ENCODE measurements at places on chromosomes 13 and 19.

GRCh38 chr19:7214324-7215089, 79.7 kb downstream of the INSR start:
- no peak for DNase-seq

DNA sequence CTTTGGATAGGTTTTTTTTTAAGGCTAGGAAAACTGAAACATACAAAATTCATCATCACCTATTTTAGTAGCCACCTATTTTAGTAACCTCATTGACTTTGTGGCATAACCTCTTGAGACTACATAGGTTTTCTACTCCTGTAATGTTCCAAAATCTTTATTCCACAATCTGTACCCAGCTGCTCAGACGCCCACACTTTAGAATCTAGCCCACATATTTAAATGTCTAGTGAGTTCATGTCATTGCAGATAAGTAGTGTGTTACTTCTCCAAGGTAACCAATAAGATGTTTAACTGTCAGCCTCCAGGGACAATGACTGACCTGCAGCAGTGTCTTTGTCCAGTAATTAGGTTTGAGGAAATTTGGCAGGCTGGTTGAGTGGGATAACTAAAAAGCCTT, 330.2 kb downstream of the MZT1 start:
- DNase-seq, result no peak

DNA sequence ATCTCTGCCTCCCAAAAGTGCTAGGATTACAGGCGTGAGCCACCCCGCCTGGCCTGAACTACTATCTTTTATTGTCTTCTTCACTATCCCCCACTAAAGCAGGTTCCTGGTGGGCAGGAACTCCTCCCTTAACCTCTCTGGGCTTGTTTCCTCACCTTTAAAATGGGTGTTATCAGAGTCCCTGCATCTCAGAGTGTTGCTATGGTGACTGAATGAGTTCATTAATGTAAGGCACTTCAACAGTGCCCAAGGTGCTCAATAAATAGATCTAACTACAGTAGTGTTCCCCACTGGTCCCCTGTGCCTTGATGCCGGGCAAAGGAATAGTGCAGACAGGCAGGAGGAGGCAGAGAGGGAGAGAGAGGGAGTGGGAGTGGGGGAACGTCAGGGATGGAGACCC, 20.5 kb downstream of the CCDC97 start:
- DNase-seq, result no peak

GRCh38 chr19:28936001-28936400, 276.9 kb downstream of the UQCRFS1 start:
- no peak for DNase-seq

DNA sequence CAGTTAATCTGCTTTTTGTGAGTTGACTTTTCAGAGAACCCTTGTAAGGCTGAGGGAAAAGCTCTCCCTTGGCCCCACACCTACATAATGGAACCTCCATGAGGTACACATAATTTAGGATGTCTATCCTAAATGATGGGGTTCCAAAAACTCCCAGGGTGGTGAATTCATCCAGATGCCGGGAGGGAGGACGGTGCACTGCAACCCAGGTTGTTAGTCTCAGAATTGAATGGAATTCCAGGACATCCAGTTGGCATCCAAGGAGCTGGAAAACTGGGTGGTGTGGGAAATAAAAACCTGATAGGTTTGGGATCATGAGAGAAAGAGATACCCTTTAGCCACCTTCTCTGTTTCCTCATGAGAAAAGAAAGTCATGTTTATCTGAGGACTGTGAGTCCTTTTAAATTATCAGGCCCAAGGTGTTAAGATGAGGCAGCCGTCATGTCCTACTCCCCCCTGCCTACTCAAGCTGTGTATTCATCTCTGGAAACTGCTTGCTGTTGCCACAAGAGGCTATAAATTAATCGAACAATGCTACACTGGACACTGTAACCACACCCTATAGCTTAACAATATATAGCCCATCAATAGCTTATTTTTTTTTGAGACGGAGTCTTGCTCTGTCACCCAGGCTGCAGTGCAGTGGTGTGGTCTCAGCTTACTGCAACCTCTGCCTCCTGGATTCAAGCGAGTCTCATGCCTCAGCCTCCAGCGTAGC, 49.5 kb downstream of the C13orf46 start:
- no peak for DNase-seq

DNA sequence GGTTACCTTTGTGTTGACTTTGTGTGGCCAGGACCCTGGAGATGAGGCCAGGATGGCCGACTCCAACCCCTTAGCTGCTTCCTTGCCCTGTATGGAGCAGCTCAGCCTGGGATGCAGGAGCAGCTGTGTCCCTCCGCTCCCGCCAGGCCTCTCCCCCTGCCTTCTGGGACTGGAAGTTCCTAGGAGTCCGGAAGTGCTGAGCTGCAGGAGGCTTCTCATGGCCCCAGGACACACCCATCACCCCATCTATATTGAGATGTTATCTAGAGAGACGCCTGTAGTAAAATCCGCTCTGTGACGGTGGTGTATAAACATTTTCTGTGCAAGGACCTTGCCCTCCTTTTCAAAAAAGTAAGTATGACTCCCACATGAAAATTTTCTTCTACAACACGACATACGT, 27.0 kb downstream of the WTIP start:
- DNase-seq, result no peak

- DNase-seq, result no peak
These were observed 476.7 kb downstream of the RFC3 start for GRCh38 chr13:34294483-34295129.

DNA sequence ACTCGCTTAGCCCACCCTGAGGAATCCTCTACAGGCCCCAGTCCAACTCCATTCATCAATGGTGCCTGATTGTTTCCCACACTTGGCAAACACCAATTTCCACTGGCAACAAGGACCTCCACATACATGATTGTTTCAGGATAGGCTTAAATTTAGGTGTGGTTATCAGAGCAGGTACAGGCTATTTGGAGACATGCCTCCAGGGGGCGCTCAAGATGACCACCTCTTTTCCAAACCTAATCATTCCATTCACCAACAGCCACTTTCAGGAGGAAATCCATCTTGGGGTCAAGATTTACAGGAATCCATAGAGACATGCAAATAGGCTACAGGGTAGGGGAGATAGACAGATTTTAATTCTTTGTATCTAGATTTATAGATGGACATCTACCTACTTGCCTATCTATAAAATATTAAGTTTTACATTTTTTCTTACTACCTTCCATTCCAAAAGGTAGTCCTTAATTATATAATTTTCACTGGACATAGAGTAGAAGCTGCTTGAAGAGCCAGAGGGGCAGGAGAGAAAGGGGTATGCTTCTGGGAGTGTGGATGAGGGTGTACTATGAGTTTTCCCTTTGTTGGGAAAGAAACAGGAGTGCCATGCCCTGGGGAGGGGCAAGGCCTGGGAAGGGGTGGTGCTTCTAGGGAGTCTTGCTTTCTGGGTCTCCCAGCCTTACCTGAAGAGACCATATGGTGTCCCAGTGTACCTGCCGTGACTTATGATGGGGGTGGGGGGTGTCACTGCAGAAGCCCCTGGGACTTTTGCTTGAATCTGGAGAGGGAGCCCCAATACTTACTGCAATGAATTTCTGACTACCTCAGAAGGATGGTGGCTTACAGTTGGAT, 14.1 kb upstream of the PCDH8 start:
- peak; percentile 39 for DNase-seq

- no peak for DNase-seq
These were observed 19.2 kb downstream of the ATCAY start for GRCh38 chr19:3899531-3900294.

GRCh38 chr13:98853771-98854221, 101.3 kb upstream of the SLC15A1 start:
- DNase-seq, result no peak

DNA sequence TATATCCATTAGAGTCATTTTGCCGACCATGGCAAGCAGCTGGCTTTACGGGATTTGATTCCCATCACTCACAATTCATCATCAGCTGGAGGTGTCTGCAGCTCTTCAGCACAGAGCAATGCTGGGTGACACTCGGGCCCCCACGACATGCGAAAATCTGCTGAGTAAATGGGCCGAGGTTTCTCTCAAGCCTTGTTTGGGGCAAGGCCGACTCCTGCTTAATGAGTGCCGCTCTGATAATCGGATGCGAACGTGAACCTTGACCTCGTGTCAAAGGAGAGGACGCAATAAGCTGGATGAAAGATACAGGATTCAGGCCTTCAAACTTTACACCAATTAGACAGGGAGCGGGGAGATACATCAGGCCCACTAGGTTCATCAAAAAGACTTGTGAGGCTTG, 65.2 kb downstream of the GGACT start:
- no peak for DNase-seq

GRCh38 chr19:56398809-56399208, 5.3 kb upstream of the ZNF583 start:
- no peak for DNase-seq

GRCh38 chr19:8528500-8528899, 14.5 kb upstream of the ZNF414 start:
- DNase-seq, result no peak

- DNase-seq, result no peak
These were observed 1090.4 kb downstream of the PCDH9 start for GRCh38 chr13:66139701-66140100.

GRCh38 chr13:29752175-29752574, 98.2 kb downstream of the UBL3 start:
- DNase-seq, result no peak

Data from DND-41 (cell line).